ENCODE measurements at places on chromosomes 7 and 10.
A peak's percentile ranks its signal among the peaks of the same experiment; 100 is the strongest.

- no peak for DNase-seq
These were observed 16.2 kb upstream of the AGK start for GRCh38 chr7:141534757-141535737.

DNA sequence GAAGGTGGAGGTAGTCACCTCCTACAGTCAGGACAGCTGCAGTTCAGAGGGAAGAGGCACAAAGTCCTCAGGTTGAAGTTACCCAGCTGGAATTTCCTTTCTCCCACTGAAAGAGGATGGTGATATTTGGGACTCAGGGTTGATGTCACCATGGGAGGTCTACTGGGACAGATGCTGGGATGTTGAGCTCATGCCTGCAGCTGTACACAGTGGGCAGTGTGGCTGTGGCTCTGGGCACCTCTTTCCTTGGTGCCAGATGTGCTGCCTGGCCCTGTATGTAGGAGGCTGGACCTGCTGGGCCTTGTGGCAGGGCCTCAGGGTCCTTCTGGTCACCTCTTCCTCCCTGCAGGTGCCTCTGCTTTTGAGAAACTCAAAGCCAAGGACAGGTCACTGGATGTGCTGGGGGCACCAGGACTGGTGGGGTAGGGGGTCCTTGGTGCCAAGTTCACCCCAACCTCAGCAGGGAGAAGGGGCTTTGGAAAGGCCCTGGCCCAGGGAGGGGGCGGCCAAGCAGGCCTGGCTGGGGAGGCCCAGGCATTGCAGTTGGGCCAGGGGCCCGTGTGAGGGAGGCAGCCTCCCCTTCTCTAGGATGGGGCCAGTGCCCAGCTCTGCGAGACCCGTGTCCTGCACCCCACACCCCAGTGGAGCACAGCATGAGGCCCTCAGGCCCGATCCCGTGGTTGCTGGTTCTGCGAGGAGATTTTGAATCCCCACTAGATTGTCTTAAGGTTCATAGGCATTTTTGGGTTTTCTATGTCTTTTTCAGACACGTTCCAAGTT, 103.1 kb downstream of the BMS1 start:
- DNase-seq: no peak

- DNase-seq: no peak
These were observed 28.6 kb downstream of the PARD3 start for GRCh38 chr10:34786464-34786863.

GRCh38 chr10:62050346-62050892, 148.9 kb downstream of the ARID5B start:
- DNase-seq: no peak

- DNase-seq: no peak
These were observed 1250.9 kb upstream of the CELF2 start for GRCh38 chr10:9766762-9767161.

DNA sequence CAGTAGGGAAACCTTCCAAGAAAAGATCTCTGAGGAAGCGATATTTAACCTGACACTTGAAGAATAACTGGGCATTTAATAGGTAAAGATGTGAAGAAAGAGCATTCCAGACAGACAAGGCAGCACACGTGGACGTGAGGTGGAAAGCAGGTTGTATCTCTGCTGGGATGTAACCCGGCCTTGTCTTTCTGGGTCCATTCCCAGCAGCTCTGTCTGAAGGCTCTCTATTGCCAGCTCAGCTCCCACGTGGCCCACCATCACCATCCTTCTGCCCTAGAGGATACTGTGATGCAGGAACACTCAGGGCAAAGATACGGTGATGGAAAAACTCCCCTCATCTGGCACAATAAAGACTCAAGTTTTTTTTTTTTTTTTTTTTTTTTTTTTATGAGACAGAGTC, 137.7 kb downstream of the RSU1 start:
- no peak for DNase-seq

DNA sequence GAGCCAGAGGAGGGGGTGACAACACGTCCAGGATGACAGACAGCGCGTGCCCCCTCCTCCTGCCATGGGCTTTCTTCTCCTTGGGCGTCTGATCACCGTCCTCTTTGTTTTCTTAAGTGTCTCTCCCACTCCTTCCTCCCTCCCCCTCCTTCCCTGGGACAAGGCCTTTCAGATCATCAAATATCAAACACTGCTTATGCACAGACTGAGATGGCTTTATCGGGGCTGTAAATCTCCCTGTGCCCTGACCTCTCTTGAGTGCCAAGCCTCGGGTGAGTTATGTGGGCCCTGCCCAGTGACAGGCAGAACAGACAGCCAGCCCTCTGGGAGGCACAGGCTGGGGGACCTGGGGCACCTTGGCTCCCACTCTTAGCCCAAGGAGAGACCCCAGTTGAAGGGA, 116.4 kb downstream of the C10orf105 start:
- DNase-seq: no peak

DNA sequence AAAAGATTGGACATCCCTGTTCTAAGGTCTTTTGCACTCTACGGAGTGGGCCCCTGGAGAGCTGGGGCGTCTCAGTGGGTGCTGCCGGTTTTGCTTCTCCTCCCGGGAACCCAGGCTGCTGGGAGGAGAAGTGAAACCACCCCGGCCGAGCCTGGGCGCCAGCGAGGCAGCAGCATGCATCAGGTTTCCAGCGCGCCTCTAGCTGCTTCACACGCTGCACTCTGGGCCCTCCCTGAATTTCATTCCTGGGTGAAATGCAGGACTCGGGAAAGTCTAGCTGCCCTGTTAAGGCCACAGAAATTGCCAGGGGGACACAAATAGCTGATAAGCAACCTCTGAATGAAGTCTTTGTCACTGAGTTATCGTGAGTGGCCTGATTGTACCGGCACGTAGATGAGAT, 127.4 kb downstream of the TRRAP start:
- peak; percentile 36 for DNase-seq

DNA sequence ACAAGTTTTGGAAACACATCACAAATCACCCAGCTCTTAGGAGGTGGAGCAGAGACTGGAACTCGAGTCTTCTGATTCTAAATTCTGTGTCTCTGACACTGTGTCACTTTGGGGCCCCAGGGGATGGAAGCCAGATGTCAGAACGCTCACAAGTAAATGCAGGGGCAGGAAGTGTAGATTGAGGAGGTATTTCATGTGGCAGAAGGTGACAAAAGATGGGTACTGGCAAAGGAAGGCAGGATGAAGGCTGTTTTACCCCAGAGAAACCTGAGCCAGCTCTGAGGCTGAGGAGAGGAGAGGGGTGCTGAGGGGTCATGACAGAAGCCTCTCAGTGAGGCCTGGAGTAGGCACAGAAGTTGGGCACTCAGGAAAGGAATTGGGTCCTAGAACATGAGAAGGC, 6.0 kb upstream of the PURB start:
- no peak for DNase-seq

GRCh38 chr10:49499305-49499851, 39.5 kb downstream of the ERCC6 start:
- no peak for DNase-seq

DNA sequence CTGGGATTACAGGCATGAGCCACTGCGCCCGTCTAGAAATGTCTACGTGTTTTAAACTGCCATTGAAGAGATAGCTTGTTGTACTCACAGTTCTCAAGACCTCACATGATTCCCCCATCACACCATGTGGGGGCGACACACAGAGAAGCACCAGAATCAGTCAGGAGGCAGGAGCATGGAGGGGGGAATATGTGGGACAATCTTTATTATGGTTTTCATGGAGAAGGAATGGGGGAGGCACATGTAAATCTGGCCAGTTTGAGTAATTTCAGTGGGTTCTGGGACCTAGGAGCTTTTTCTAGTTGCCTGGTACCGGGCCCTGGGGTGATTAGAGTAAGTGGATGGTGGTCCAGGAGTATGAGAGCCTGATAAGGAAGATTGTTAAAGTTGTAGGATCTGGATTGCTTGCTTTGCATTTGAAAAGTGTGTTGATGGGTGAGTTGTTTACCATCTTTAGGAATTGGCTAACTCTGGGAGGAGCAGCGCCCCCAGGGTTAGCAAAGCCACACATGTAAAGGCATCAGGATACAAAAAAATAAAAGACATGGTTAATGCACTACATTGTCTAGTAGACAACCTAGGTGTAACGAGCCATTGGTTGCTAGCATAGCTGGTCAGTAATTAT, 85.4 kb upstream of the SLC13A1 start:
- DNase-seq: no peak

DNA sequence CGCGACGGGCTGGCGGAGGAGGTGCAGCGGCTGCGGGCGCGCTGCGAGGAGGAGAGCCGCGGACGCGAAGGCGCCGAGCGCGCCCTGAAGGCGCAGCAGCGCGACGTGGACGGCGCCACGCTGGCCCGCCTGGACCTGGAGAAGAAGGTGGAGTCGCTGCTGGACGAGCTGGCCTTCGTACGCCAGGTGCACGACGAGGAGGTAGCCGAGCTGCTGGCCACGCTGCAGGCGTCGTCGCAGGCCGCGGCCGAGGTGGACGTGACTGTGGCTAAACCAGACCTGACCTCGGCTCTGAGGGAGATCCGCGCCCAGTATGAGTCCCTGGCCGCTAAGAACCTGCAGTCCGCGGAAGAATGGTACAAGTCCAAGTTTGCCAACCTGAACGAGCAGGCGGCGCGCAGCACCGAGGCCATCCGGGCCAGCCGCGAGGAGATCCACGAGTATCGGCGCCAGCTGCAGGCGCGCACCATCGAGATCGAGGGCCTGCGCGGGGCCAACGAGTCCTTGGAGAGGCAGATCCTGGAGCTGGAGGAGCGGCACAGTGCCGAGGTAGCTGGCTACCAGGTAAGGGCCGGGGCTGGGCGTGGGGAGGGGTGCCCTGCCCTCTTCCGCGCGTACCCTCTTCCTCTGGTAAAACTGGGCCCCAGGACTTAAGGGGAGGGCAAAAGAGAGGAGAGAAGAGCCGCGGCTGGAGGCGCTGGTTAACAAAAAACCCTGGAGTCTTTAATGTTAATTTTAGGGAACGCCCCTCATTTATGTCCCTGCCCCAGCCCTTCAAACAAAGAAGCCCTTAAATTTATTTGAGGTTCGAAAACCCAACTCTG, 987 bp downstream of the INA start:
- DNase-seq: no peak

DNA sequence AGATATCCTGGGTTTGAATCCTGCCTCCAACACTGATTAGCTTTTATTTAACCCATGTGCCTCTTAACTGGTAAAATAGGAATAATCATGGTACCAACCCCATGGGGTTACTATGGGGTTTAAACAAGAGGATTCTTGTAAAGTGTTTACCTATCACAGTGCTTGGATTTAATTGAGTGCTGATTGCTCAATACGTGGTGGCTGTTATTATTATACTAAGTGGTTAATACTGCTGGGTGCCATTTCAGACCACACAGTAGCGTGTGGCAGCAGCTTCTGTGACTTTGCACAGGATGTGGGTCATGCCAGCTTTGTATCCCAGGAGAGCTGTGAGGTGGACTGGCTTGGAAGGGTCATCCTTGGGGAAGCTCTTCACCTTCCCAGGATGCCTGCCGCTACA, 177.2 kb downstream of the SEC23IP start:
- DNase-seq: no peak

GRCh38 chr10:50563906-50564305, 59.9 kb downstream of the SGMS1 start:
- no peak for DNase-seq

DNA sequence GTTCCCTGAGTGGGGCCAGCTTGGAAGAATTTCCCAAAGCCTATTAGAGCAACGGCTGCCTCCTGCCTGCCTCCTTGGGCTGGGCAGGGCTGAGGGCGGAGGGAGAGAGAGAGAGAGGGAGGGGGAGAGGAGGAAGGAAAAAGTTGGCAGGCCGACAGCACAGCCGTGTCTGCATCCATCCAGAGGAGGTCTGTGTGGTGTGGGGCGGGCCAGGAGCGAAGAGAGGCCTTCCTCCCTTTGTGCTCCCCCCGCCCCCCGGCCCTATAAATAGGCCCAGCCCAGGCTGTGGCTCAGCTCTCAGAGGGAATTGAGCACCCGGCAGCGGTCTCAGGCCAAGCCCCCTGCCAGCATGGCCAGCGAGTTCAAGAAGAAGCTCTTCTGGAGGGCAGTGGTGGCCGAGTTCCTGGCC, at the start of gene AQP1:
Gene AQP1 (plus strand): TSS at position 293 of the 409 bp plus-strand sequence. CDS start 57 bp downstream, at position 350.
- peak; percentile 90 for DNase-seq

DNA sequence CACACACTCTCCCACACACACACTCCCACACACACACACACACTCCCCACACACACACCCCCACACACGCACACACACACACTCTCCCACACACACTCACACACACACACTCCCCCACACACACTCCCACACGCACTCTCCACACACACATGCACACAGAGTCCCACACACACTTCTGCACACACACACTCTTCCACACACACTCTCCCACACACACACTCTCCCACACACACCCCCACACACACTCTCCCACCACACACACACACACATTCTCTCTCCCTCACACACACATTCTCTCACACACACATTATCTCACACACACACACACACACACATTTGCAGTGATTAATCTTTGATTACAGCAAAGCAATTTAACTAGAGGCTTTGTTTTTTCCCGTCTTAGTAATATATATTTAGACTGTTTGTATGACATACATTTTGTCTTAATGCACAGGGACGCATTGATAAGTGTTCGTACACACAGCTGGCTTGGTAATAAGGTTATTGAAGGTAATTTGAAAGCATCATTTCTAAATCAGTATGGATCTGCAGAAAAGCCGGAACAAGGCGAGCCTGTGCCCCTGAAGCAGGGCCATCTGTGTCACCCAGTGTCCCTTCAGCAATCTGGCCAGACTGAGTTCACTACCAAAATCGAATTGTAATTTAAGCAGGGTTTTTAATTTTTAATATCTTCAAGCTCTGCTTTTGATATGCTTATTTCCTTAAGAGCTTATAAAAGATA, 69.9 kb upstream of the SH2B2 start:
- no peak for DNase-seq

DNA sequence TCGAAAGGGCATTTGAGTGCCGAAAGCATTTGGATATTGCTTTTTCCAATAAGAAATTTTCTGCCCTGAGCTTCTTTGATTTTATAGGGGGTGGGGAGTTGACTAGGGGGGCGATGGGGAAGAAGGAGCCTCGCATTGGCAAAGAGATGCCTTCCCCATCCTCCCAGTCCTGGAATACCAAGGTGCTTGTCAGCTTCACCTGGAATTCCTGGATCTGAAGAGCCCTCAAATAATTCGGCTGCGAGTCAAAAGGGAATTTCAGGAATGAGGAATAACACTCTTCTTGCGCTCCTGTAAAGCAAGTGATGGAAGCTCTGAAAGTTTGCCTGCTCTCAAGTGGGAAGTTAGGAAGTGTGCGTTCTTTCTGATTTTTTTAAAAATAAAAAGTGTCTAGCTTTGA, 7.3 kb downstream of the NXPH1 start:
- DNase-seq: no peak

DNA sequence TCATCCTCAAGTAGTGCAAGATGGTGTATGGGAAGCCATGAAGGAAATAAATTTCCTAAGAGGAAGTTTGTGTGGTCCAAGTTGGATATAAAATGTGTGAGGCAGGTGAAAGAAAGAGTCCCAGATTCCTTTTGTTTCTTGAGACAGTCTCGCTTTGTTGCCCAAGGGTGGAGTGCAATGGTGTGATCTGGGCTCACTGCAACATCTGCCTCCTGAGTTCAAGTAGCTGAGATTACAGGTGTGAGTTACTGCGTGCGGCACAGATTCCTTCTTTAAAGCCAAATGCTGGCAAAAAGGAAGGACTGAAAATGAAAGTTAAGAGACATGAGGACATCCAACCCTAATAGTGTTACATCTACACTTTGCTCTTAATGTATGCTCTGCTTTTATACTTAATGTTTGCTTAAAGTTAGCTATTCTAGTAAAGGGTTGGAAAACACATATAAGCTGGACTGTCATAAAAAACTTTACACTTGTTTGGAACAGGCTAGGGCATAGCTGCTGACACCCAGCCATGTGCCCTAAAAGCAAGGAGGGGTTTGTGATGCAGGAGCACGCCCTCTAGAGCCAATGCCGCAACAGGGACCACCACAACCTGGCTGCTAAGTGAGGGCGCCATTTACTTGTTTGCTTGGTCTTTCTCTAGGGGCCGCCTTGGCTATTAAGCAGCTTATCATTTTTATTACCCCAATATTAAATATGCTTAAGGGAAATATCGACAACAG, 34.5 kb downstream of the CLEC2L start:
- DNase-seq: no peak
